Suppressor macrophage (primary cell): ENCODE measurements at places on chromosomes 13 and 19.

- no peak for DNase-seq
Observed at GRCh38 chr13:83214452-83214851, 667.8 kb downstream of the SLITRK1 start.

- DNase-seq, result no peak
Observed at GRCh38 chr13:52786766-52787165, 47.1 kb upstream of the CNMD start.

DNA sequence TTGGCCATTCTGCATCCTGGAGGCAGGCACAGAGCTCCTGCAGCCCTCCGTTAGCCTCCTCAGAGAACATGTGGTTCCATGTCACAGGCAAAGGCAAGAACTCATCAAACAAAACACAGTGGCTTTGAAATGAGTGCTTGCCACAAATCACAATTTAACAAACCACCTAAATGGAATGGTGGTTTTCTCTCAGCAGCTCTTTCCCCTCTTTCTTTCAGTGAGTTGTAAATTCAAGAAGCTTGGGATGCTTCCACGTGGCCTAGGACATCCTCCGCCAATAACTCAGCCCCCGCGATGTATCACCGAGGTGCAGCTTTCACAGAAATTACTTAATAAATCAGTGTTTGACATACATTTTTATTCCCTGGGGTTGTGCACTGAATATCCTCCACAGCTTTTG, 65.4 kb upstream of the RFC3 start:
- DNase-seq, result no peak

DNA sequence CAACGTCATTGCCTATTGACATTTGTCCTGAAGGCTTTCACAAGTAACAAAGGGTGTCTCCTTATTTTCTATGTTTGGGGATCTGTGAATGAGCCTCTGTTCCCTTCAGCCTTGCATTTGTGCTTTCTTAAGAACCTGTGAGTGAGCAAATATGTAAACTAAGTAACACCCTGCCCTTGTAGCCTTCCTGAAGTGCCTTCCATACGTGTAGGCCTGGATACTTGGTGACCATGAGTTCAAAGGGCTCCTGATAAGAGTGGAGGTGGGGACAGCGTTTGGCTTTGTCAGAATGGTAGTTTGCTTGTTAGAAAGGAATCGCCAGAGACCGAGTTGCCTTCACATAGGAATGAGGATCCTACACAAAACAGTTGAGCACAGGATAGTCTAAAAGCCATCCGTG, 14.5 kb upstream of the CCDC97 start:
- DNase-seq, result no peak

GRCh38 chr19:17136021-17136420, 60.4 kb downstream of the MYO9B start:
- no peak for DNase-seq
